ENCODE measurements at places on chromosomes 4 and X. TPM values are rescaled to one million over a fixed set of nuclear protein-coding genes. Genes with fewer than 3 reads are reported as not detected.

- no peak overlapping the region for H3K4me3 ChIP-seq
- H3K36me3 ChIP-seq = no peaks in the 10 kb centered on the region
- no peaks in the 10 kb centered on the region for H3K27me3 ChIP-seq
Observed at GRCh38 chr4:112361181-112361791, 64.1 kb downstream of the ALPK1 start.

COL4A5 gene
- 122 TPM for total RNA-seq

- H3K4me3 ChIP-seq = peak overlapping the region; percentile 76
- no peaks in the 10 kb centered on the region for H3K27me3 ChIP-seq
- peaks cover 13% of the 10 kb centered on the region for H3K4me1 ChIP-seq
- no peaks in the 10 kb centered on the region for H3K36me3 ChIP-seq
- no peak overlapping the region for H3K27ac ChIP-seq
Observed at GRCh38 chr4:44447563-44448504, 775 bp downstream of the KCTD8 start.

DNA sequence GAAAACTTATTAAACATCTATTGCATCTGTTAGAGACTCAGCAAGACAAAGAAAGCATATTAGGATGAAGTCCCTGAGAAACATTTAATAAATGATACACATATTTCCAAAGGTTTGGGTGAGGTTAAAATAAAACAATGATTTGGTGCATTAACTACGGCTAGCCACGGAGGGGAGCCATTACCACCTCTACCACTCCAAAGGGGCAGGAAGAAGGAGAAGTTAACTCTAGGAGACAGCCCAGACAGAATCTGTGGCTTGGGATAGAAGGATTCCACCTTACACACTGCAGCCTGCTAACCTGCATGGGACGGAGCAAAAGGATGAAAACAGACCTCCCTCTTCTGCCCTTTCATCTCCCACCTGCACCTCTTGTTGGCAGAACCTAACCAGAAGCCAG, 189.1 kb upstream of the C1QTNF7 start:
- H3K27ac ChIP-seq = no peak overlapping the region
- H3K27me3 ChIP-seq = no peaks in the 10 kb centered on the region
- peak; percentile 62 for DNase-seq
- H3K4me3 ChIP-seq = no peak overlapping the region

GRCh38 chr4:53233114-53233795, 132.6 kb downstream of the SCFD2 start:
- no peak overlapping the region for H3K27ac ChIP-seq
- H3K36me3 ChIP-seq = no peaks in the 10 kb centered on the region
- no peak for DNase-seq
- peaks cover 8% of the 10 kb centered on the region for H3K4me1 ChIP-seq
